ENCODE measurements at places on chromosomes 1 and 21.

GRCh38 chr1:145719230-145720079 lies at the start of gene CD160:
Gene CD160, plus strand, starts transcription at chr1:145719499. Its CDS starts 8,829 bp downstream, at chr1:145728328.
- no peak for DNase-seq

DNA sequence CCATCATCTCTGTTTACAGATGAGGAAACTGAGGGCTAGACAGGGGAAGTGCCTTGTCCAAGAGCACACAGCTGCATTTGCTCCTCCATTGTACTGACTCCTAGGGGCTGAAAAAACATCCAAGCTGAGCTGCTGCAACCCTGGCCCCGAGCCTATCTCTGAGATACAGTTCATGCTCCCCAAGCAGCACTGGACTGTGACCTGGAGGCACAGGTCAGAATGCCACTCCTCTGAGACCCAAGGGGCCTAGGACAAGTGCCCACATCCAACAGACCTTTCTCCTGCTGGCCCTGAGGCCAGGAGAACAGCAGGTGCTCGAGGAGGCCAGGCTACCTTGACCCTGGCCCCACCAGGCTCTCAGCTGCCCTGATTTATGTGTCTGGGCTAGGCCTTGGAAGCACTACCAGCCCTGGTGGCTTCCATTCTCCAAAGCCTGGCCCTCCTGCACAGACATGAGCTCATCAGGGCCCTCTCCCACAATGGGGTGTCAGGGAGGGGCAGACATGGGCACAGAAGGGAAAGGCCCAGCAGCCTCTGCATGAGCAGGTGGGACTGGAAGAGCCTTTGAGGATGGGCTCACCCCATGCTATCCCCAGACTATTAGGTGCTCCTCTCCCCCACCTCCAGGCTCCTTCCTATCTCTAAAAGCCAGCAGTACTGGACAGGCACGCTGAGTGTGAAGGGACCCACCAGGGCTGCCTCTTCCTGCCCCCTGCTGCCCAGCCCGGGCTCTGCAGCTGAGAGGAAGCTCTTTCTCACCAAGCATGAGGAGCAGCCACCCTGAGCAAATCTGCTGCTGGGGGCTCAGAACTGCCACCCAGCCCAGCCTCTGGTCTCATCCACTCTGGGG lies 18.8 kb downstream of the ADGRB2 start:
- peak; percentile 27 for DNase-seq

DNA sequence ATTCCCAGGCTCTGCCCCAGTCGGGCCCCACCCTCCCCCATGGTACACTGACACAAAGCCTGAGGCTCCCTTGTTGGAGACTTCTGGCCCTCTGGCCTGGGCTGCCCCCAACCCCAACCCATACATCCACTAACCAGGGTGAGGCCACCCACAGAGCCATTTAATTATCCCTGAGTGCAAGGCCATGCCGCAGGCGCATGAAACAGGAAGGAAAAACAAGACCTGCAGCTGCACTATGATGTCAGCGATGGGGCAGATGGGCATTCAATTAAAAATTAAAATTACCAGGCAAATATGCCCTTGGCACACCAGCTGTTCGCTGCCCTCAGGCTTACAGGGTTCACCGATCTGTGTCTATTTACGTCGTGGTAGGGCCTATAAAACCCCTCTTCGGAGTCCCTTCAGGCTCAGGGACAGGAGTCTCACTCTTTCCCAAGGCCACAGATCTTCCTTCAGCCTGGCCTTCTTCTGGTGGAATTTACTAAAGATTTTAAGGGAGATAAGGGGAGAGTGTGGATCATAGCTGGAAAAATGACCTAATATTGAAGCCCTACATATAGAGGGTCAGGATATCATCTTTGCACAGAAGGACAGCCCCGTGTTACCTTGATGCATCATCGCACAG lies 29.6 kb upstream of the RGS16 start:
- DNase-seq = no peak

DNA sequence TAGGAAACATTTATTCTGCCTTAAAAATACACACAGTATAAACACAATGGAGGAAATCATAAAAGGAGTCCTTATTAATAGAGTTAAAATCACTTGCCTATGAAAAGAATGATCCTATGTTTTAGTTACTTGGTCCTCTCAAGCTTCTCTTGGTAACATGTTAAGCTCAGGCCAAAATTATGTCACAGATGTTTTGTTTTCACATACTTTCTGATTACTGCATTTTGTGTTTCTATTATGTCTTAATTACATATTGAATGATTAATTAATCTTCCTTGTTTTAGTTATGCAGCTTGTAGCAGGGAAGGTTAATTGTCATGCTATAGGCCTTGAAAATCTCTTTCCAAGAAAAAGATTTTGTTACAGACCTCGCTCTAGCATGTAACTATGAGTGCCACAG lies 406.0 kb downstream of the PLA2G4A start:
- no peak for DNase-seq

- no peak for DNase-seq
Measured at GRCh38 chr1:203046984-203047630, 20.8 kb downstream of the PPFIA4 start.

DNA sequence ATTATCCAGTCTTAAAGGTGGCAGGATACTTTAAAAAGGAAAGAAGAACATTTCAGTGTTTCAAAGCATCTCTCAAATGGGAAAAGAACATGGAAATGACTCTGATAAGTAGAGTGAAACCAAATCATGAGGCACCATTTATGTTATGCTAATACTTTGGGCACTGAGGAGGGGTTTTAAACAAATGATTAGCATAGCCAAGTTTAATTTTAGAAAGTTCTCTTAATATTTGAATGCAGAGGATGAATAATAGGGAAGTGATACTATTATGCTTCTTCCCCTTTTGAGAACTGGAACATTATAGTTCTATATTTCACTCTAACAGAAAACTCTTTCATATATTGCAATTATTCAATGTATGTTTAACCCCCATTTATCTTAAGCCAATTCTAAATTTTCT lies 1181.9 kb upstream of the PRMT6 start:
- DNase-seq = no peak

DNA sequence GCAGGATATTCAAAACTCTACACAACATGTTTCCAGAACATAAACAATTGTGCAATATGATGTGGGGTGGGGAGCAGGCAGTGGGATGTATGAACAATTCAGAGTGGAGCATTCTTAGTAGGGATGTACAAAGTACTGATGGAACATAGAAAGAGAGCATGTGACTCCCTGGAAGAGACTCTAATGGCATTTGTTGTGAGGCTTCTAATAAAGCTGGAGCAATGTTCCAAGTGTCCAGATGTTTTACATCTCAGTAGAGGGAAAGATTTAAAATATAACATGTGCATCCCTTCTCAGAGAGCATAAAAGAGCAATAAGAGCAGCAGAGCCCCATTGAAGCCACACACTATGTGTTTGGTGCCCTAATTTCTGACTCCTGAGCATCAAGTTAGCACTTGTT lies 116.5 kb downstream of the BRINP2 start:
- no peak for DNase-seq

DNA sequence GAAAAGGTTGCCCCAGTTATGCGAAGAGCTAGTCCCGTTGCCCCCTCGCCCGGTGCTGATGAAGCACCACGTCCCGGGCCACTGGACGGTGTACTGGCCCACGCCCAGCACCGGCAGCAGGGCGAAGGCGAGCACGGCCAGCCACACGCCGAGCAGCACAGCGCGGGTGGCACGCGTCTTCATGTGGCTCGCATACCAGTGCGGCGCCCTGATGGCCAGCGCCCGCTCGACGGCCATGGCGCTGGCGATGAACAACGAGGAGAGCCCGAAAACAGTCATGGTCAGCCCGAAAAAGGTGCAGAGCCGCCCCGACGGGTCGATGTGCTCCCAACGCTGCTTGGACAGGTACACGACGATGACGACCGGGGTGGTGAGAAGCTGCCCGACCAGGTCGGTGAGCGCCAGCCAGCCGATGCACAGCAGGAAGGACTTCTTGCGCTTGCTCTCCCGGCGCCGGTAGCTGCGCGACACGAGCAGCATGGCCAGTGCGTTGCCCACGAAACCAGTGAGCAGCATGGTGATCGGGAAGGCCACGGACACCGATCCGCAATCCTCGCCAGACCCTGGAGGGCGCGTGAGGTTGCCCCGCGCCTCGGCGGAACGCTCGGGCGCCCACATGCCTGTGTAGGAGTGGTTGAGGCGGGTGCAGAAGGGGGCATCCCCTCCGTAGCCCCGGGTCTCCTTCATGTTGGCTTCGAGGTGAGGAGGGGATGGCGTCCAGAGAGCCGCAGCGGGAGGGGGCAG lies 553 bp downstream of the PTGER3 start:
- DNase-seq = no peak

DNA sequence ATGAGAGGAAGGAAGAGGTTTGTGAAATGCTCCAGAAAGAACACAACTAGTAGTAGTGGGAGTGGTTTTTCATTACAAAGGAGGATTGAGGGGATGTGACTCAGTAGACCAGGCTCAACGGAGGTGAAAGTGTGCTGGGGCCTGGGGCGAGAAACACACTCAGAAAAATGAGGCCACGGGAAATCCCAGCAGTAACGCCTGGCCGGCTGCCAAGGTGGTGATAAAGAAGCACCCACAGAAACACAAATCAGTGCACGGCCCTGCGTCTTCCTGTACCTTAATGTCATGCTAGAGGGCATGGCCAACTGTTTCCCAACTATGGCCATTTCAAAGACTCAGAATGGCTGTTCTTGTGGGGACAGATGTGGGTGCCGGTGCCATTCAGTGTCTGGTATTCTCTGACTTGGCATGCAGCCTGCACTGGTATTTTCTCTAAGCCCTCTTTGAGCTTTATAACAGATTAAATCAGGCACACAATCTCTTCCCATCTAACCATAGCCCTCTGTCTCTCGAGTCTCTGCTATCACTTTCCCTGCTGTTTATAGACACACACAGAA lies 38.2 kb downstream of the URB2 start:
- no peak for DNase-seq

GRCh38 chr1:230170622-230171021 lies 103.6 kb downstream of the GALNT2 start:
- DNase-seq = no peak

DNA sequence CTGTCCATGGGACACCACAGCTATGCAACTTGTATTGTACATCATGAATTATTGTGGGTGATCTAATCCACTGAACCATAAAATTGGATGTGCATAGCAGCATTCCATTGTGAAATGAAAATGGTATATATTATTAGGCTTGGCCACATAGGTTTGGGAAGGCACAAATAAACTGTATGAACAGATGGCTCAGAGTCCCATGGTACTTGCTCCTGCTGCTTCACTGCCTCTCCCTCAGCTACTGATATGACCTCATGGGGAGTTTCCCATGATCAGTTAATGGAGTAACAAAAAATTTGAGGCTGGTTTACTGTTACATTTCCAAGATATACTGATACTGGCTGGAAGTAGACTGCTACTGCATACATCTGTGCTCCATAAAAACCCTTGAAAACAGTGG lies 152.7 kb upstream of the NEGR1 start:
- DNase-seq = no peak

GRCh38 chr1:203190949-203191348 lies 4.4 kb upstream of the CHI3L1 start:
- no peak for DNase-seq

DNA sequence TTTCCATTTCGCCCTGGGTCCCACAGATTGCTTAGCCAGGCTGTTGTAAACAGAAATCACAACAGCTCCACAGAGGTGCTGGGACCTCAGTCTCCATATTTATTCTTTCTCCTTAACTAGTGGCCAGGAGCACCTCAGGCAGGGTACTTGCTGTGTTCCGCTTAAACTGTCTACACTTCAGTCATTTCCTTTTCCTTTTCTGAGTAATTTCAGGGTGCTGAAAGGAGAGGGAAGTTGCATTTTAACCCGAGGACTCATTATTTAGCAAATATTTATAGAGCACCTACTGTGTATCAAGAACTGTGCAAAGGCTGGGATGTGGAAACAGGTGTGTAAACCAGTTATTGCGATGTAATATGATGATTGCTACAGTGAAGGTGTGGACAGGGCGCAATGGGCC lies 41.9 kb downstream of the ACP6 start:
- no peak for DNase-seq

- DNase-seq = no peak
Measured at GRCh38 chr1:168121401-168122011, 15.2 kb downstream of the GPR161 start.

- no peak for DNase-seq
Measured at GRCh38 chr21:43923391-43923790, 58.4 kb downstream of the AGPAT3 start.

DNA sequence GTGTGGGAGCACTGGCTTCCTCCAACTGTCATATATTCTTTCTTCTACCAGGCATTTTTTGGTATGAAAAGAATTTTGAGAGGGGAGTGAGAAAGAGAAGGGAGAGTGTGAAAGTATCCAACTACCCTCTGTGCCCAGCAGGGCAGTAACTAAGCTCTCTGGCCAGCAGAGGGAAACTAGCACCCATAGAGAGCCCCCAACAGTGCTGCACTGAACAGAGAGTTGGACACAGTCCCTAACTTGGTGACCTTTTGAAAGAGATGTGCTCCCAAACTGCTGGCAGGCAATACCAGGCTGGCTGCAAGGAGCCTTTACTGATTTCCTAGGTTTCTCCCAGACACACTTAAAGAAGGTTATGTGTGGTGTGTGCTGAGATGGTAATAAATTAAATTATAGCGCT lies 118.8 kb upstream of the PBX1 start:
- no peak for DNase-seq

DNA sequence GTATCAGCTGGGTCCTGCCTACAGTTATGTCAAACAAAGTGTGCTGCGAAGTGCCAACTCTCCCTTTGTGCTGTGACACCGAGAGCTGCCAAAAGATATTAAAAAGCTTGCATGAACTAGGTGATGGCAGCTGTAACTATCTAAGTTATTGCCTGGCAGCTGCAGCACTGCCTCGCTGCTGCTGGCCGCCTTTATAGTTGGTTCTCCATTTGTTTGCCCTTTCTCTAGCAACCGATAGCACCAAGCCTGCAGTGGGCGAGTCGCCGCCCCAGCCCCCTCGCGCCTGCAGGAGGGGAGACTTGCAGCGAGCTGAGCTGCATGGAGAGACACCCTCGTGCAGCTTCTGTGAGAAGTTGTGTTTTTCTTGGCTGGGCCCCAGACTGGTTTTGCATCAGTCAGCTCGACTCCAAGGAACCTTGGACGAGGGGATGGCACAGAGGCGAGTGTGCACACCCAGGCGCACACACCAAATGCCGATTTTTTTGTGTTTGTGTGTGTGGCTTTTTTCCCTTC lies 330.6 kb downstream of the RPS6KC1 start:
- DNase-seq = peak; percentile 16

DNA sequence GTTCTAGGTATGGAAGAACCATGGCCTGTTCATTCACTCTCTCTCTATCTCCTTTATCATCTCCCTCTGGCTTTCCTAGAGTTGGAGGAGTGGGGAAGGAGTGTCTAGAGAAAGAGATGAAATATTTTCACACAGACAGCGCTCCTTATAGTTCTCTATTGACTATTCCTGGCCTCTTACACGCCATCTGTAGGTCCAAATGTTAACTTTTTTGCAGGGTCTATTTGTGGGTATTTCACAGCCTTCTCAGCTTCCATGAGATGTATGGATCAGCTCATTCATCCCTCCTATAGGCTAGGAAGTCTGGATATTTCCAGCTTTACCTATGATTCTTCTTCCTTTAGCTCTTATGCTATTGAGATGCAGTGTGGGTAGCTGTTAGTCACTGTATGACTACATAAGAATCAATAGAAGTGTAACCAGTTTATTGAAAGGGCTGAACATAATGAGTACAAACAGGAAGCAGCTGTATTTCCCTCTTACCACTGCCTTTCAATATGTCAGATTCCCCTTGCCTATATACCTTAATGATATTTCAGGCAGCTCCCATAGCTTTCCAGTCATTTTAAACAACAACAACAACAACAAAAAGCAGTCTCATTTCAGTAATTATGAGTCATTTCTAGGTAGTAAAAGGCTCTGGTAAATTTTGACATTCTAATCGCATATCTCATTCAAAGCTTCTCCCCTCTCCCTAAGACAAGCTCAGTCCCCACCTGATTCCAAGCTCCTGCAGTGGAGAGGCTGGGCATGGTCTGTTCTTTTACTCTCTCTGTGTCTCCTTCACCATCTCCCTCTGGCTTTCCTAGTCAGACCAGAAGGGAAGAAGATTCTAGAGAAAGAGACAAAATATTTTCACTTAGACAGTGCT lies 149.5 kb downstream of the TTLL7 start:
- DNase-seq = no peak
